ENCODE measurements at places on chromosomes 12 and 14.

- H3K4me3 ChIP-seq: no peak overlapping the region
- H3K4me1 ChIP-seq: no peaks in the 10 kb centered on the region
- peaks cover 6% of the 10 kb centered on the region for H3K27me3 ChIP-seq
- DNase-seq: no peak
- H3K27ac ChIP-seq: no peak overlapping the region
- peaks cover 9% of the 10 kb centered on the region for H3K36me3 ChIP-seq
These were observed 353.0 kb upstream of the SFSWAP start for GRCh38 chr12:131357920-131358319.

GRCh38 chr12:88371416-88372183, 208.7 kb downstream of the KITLG start:
- peaks cover 4% of the 10 kb centered on the region for H3K4me1 ChIP-seq
- DNase-seq: no peak
- H3K27ac ChIP-seq: no peak overlapping the region
- no peak overlapping the region for H3K4me3 ChIP-seq

- no peak for DNase-seq
- no peaks in the 10 kb centered on the region for H3K36me3 ChIP-seq
- H3K4me3 ChIP-seq: no peak overlapping the region
- H3K27me3 ChIP-seq: no peaks in the 10 kb centered on the region
- peaks cover 21% of the 10 kb centered on the region for H3K4me1 ChIP-seq
These were observed 99.8 kb downstream of the BTG1 start for GRCh38 chr12:92045852-92046251.

- DNase-seq: no peak
- no peaks in the 10 kb centered on the region for H3K27me3 ChIP-seq
- H3K4me1 ChIP-seq: 0 out of 2 replicates have a peak, but pooled peaks cover 6% of the 10 kb centered on the region
- H3K27ac ChIP-seq: no peak overlapping the region
- no peak overlapping the region for H3K4me3 ChIP-seq
These were observed 99.9 kb downstream of the ST8SIA1 start for GRCh38 chr12:22234561-22234960.

DNA sequence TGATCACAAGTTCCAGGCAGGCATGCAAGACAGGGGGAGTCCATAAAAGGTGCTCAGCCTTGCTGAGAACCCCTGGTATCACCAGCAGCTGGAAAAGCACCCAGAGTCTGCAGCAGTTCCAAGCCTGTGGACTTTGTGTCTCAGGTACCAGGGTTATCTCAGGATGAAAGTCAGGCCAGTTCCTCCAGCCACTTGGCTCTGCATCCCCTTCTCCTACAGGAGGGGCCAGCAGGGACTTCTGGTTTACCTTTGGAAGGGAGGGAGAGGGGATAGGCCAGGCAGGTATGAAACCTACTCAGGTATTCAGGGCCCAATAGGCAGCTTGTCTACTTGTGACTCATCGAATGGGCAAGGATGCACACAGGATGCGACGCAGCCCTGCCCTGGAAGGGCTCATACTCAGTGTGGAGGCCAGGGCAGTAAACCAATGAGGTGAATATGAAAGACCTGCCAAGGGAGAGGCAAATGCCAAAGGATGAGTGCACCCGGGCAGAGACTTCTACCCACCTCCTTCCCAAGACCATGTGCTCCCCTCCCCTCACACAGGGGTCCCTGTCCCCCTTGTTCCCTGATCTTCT, 148.2 kb downstream of the SLC38A6 start:
- H3K36me3 ChIP-seq: no peaks in the 10 kb centered on the region
- peaks cover 5% of the 10 kb centered on the region for H3K27me3 ChIP-seq
- peaks cover 41% of the 10 kb centered on the region for H3K4me1 ChIP-seq

DNA sequence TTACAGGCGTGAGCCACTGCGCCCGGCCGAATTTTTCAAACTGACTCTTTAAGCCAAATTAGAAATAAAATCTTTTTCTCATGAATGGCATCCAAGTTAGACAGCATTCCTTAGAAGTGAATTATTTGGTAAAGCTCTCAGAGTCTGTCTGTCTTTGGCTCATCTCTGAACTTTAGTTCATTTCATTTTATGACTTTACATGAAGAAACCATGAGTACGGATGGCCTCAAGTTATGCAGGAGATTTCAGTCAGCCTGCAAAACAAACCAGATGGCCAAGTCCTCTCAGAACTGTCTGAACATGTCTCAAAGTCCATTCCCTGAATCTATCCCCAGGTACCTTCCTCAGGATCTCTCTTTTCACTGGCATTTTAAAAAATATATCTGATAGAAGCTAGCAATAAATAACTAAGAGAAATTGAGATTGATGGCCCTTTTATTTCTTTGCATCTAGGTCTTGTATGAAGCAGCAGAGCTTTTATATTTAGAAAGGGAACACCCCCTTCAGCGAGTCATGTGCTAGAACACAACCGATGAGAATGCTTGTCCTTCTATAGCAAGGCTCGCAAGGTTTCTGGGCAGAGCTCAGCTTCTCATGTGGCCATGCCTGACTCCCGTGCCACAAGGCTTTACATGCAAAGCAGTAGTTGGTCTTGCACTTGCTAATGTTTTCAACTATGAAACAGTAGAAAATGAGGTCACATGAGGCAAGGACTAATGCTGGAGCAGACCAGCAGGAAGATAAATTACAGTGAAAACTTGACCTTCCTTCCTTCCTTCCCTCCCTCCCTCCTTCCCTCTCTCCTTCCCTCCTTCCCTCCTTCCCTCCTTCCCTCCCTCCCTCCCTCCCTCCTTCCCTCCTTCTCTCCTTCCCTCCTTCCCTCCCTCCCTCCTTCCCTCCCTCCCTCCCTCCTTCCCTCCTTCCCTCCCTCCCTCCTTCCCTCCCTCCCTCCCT, 125.0 kb downstream of the AKAP6 start:
- H3K27ac ChIP-seq: peak overlapping the region; percentile 65
- peak overlapping the region; percentile 9 for H3K4me3 ChIP-seq
- no peaks in the 10 kb centered on the region for H3K36me3 ChIP-seq
